CD4-positive, alpha-beta T cell treated with Interleukin-1 beta for 1 hour (primary cell): ENCODE measurements at places on chromosomes 1 and 21.
A peak's percentile ranks its signal among the peaks of the same experiment; 100 is the strongest.

DNA sequence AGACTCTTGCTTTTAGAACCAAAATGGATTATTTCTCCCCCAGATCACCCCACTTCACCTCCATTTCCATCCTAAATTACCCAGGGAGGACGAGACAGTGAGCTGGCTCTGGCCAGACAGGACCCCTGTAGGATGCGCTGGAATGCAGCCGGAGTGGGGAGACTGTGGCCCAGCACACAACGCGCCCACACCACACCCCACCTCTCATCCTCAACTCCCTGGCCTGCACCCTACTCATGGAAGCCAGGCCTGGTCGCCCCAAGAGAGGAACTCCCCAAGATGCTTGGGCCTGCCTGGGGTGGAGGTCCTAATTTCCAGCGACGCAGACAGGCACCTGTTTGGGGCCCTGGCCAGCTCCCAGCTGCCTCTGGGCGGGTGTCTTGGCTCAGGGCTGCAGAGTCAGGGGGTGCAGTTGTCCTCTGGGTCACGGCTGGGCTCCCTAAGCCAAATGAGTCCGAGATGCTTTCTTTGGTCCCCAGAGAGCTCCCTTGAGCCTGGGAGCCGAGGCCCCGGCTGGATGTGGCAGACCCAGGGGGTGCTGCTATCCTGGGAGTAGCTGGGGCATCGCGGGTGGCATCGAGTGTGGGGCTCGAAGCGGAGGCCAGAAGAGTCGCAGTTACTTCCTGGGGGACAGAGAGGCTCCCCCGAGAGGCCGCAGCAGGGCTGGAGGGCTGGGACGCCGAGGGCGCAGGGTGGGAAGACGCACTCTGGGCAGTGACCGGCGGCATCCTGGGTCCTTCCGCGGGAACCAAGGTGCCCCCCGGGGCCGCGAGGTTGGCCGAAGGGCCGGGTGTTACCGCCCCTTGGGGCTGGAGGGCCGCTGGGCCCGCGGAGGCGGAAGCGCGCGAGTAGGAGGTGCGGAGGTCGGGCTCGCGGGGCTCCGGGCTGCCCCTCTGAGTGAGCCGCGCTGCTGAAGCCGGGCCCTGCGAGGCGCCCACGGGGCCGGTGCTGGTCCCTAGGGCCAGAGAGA lies 10.4 kb downstream of the CLEC20A start:
- no peak for DNase-seq

GRCh38 chr21:15430023-15430422 lies 299.8 kb upstream of the USP25 start:
- no peak for DNase-seq

DNA sequence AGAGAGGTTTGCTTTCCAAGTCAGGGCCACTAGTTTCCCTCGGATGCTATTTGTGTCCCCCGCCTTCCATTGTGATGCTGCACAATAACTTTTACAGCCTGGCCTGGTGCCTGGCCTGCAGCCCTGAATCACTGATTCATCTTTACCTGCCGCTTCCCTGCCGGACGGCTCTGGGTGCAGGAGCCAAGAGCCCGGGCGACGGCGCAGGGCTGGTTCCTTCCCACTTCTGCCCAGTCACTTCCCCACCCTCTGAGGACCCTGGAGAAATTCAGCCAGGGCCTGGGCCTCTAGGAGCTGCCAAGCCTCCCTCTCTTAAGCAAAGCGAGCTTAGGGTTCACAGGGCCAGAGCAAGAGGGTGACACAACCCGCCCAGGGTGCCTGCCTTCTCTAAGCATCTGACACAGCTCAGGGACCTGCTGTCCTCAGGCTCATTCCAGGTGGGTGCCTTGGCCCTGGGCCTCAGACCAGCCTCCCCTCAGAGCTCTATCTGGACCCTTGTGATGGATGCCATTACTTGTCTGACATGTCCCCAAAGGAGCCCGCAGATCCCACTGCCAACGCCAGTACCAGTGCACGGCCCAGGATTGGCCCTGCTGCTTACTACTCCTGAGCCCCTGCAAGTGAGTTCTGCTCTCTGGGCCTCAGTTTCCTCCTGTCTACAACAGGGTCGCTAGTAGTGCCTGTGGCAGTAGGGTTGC lies 381.0 kb upstream of the VAMP3 start:
- DNase-seq: no peak

- no peak for DNase-seq
These were observed 7.5 kb downstream of the TMEM59 start for GRCh38 chr1:54045496-54045895.

- DNase-seq: no peak
These were observed 6.4 kb downstream of the PBX1 start for GRCh38 chr1:164565357-164565756.

GRCh38 chr1:180248731-180249681 lies 18.9 kb downstream of the LHX4 start:
- no peak for DNase-seq

DNA sequence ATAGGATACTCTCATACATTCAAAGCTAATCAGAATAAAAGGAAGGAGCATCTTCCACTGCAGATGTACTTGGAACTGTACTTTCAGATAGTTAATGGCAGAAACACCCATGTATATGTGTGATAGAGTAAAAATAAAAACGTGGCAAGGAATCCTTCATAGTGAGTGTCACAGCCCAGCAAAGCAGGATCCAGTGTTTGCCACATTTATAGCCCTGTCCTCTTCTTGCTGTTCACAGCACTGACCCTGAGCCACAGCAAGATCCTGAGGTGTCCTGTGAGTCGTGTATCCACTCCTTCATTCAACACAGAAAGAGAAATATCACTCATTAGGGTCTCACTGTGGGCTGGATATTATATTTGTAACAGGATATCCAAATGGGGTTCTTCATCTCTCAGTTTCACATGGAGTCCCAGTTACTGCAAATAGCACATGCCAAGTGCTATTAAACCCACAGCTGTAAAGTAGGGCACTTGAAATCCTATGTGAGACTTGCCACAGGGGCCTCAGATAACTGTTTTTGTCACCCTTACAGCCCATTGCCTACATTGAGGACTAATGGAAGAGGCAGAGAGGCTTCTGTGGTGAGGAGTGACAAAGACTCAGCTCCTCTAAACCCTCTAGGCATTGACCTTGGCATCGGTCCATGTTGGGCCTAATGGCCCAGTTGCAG lies 41.3 kb downstream of the CYP2J2 start:
- DNase-seq: no peak

- no peak for DNase-seq
These were observed 75.9 kb upstream of the SAMD13 start for GRCh38 chr1:84225646-84226045.

- no peak for DNase-seq
These were observed 99.0 kb downstream of the NFIA start for GRCh38 chr1:61181067-61182038.

DNA sequence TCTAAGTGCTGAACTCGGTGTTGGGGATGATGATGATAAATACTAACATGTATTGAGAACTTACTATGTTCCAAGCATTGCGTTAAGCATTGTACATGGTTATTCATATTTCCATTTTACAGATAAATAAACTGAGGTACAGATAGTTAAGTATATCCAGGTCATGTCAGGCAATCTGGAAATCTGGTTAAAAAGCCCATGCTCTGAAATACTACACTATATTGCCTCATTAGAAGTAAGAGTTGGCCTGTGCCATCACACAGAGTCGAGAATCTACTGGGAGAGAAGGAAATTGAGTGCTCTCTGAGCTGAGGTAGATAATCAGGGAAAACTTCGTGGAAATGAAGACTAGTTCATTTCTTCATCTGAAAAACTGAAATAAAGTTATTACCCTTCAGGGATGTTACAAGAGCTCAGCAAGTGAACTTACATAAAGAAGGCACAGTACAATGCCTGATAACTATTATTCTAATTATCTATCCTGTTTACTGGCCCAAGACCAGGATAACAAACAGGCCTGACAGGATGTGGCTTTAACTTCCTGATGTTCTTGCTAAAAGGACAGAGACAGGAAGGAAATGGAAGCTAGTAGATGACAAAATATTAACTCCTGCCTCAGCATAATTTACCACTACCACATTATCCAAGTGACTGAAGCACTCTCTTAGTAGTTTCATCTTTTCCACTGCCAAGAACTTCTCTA lies 85.6 kb downstream of the EPS15 start:
- peak; percentile 27 for DNase-seq

GRCh38 chr1:37513795-37514349 lies 694 bp downstream of the MEAF6 start:
- DNase-seq: peak; percentile 56

DNA sequence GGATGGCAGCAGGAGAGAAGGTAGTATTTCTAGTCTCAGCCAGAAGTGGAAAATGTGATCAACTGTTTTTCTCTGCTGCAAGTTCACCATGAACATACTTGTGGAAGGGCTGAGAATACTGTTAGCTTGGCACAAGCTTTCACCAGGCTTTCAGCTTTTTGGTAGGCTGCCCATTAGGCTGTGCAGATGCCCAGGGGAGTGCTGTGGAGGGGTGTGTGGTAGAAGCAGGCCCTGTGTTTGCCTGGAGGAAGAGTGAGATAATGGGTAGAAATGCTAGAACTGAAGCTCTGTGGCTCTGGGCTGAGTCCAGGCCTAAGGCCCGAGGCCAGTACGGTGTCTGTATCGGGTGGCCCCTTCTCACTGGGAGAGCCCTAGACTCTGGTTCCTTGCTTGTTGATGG lies 9.8 kb downstream of the DNAJC6 start:
- DNase-seq: no peak
